T-helper 2 cell (primary cell): ENCODE measurements at places on chromosomes 3 and 15.

DNA sequence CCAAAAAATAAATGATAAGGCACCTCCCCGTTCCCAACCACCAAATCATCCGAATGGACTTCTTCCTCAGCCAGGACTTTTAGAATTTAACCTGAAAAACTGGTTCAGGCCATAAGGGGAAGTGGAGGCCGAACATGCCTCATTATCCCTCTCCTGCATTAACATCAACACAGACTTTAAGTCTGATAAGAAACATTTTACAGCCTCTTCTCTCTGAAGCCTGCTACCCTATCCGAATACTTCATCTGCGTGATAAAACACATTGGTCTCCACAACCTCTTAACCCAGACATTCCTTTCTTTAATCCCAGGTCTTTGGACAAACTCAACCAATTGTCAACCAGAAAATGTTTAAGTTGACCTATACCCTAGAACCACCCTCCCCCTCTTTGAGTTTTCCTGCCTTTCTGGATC lies 850 bp upstream of the SLC41A3 start:
- no peak for DNase-seq

GRCh38 chr3:152870027-152870426 lies 35.1 kb downstream of the P2RY1 start:
- DNase-seq = no peak

GRCh38 chr15:98051734-98052133 lies 91.2 kb downstream of the ARRDC4 start:
- no peak for DNase-seq

GRCh38 chr3:42190701-42191442 lies 75.1 kb downstream of the CCK start:
- DNase-seq = peak; percentile 51

- no peak for DNase-seq
Measured at GRCh38 chr3:143511174-143511879, 336.9 kb downstream of the SLC9A9 start.

GRCh38 chr3:121431726-121432517 lies 113.9 kb downstream of the POLQ start:
- no peak for DNase-seq

DNA sequence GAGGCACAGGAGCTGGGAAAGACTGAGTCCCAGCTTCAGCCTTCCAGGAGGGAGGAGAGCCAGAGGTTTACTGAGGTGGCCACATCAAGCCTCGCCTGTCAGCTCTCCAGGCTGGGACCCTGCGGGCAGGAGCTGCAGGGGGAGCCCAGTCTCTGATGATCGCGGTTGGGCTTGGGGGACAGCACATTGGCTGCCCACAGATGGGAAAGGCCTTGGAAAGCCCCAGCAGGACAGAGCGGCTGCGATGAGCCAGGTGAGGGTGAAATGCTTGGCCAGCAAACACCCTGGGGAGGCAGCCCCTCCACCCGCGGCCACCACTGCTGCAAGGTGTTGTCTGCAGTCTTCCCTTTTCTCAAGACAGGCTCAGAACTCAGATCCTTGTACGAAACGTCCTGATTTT lies 31.2 kb downstream of the SEC61A1 start:
- no peak for DNase-seq

- DNase-seq = no peak
Measured at GRCh38 chr3:177751770-177752169, 554.5 kb upstream of the TBL1XR1 start.

DNA sequence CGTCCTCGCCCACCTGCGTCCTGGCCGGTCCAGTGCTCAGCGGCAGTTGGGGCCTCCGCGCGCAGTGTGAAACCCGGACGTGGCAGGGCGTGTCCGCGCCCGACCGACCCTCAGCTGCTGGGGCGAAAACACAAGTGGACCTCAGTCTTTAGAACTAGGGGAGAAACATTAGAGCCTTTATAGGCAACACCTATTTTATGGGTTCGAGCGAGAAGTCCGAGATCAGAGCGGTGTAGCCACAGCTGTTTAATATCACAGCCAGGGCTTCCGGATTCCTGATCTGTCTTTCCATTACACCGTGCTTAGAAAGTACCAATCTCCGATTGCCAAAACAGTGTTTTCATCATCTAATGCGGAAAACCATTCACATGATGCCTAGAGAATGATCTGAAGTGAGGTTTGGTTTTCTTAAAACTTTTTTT lies 506 bp downstream of the RAD51 start:
- DNase-seq = no peak

- no peak for DNase-seq
Measured at GRCh38 chr3:51957520-51958205, 2.5 kb downstream of the GPR62 start.

DNA sequence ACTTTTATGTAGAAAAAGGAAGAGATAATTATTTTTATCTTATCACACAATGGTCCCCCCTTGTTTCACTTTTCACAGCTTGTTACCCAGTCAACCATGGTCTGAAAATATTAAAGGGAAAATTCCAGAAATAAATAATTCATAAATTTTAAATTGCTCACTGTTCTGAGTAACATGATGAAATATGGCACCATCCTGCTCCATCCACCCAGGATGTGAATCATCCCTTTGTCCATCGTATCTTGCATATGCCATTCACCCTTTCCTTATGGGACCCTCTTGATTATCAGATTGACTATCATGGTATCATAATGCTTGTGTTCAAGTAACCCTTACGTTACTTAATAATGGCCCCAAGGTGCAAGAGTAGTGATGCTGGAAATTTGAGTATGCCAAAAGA lies 43.7 kb downstream of the ANKRD28 start:
- no peak for DNase-seq

GRCh38 chr15:69468241-69469121 lies 15.9 kb downstream of the RPLP1 start:
- peak; percentile 78 for DNase-seq

DNA sequence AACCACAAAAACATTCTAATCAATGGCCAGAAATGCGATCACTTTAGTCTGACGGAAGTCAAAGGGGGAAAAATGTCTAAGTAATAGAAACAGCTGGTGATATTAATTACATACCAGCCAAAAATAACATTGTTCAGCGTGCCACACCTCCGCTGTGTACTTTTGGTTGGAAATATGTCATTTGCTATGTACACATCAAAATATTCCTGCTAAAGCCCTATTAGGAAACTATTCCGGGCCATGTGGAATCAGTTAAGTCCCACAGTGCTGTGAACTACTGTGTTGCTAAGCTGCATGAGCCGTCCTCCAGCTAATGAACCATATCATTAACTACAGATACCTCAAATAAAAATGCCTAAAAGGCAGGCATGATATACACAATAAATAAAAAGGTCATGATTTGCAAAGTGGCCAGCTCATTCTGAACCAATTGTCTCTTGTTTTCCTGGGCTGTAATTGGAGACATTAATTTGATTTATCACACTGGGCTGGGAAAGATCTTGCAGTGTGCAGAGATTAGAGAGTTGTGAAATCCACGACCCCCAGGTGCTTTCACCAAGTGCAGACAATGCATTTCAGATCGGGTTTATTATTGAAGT lies 200.5 kb upstream of the LRTM1 start:
- DNase-seq = no peak
